T-cell (primary cell): ENCODE measurements at places on chromosomes 5 and 9.

- no peak for DNase-seq
Observed at GRCh38 chr9:129570450-129571297, 50.2 kb downstream of the C9orf50 start.

DNA sequence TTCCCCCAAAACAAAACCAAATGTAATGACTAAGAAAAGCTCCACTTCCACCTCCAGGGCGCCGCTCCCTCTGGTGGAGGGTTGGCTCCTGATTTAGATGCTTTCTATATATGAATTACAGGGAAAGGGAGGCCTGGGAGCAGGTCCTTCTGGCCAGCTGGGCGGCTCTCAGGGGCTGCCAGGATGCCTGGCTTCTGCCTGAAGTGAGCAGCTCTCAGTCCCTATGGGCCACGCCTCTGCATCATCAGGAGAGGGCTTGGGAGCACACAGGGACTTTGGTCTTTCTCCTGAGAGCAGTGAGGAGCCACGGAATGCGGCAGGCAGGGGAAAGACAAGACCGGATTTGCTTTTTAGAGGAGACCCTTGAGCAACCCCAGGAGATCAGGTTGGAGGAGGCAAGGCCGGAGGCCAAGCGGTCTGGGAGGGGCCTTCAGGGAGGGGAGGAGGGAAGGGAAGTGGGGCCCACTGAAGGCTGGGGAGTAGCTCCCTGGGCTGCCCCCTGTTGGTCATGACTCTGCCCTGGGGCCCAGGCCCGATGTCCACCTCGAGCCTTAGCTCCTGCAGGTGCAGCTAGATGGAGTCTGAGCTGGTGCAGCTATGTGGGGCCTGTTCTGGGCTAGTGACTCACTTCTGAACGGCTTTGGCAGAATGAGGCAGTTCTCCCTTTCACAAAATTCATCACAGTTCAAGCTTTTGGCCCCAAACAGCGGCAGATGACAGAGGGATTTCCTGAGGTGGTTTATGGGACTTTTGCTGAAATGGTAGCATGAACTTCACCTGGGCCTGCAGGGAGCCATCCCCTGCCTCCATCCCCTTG lies 11.3 kb upstream of the GRHPR start:
- no peak for DNase-seq

DNA sequence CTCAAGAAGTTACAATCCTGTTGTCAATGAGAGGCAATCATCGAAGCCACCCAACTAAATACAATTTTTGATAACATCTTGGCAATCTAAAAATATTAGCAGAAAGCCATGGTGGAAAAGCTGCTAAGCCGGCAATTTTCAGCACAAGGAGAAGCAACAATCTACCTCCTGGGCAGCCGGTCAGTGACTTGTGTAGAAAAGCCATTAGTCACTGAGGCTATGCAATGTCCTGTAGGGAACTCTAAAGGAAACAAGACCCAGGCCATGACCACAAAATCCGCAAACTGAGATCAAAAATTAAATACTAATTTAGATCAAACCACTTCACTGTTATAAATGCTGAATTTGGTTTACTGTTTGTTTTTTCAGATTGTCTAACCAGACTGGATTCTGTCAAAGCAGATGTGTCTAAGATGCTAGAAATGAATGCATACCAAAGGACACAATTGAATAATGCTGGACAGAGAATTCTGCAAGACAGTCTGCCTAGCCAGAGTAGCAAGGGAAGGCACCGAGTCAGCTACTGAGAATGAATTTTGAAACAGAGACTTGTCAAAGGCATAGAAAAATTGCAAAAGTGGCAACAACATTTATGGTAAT lies 384.8 kb downstream of the PRELID2 start:
- DNase-seq = no peak

DNA sequence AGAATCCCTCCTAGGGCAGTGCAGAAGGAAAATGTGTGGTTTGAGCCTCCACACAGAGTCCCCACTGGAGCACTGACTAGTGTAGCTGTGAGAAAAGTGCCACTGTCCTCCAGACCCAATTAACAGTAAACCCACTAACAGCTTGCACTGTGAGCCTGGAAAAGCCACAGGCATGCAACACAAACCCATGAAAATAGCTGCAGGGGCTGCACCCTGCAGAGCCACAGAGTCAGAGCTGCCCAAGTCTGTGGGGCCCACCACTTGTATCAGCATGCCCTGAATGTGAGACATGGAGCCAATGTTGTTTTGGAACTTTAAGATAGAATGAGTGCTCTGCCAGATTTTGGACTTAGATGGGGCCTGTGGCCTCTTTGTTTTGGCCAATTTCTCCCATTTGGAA lies 119.8 kb upstream of the CDH9 start:
- no peak for DNase-seq

DNA sequence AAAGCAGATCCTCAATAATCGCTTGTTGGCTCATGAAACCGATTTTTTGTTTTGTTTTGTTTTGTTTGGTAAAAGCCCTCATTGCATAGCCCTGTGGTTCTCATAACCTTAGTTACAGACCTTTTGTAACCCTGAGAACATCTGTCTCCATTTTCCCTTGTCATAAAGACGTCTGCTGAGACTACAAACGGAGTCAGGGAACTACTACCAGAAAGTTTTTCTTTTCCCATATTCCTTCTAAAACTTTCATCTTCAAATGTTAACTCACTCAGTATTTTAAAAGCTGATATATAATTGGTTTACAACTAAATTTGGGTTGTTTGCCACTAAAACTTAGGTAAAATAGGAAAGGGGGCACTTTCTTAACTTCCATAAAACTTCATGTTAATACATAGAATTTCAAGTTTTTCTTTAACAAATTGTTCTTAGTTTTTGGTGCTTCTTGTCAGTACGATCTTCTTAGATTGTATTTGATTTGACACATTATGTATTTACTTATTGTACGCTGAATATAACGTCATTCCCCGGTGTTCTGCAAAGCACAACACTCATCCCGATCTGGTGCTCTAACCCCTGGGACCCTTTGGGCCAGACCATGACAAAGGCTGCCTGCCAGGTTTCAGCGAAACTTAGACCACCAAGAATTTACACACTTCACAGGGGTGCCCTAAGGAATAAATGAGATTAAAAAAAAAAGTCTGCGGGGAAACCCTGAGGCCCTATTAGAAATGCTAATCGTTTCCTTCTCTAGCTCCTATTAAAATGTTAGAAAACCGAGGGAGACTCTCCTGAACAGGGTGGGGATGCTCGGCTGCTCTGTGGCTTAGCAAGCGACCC lies 1.1 kb upstream of the ANP32B start:
- no peak for DNase-seq

DNA sequence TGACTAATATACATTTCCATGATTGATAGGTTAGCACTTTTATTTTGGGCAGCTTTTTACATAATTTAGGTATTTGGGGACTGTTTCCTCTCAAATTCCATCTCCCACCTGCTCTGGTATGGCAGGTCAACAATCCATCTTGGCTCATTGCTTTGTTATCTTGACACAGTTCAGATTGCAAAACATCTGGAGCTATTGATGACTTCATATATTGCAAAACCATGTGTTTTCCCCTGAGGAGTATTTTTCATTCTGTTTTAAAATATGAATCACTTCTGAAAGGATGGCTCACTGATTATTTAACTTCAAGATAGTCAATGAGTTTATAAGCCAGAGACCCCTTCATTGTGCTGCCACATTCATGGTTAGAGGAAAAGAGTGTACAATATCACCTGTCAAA lies 1206.0 kb upstream of the C9orf72 start:
- DNase-seq = no peak

- DNase-seq = no peak
Observed at GRCh38 chr5:142000173-142000572, 12.7 kb downstream of the GNPDA1 start.

- no peak for DNase-seq
Observed at GRCh38 chr5:155839251-155840037, 487.5 kb upstream of the SGCD start.

DNA sequence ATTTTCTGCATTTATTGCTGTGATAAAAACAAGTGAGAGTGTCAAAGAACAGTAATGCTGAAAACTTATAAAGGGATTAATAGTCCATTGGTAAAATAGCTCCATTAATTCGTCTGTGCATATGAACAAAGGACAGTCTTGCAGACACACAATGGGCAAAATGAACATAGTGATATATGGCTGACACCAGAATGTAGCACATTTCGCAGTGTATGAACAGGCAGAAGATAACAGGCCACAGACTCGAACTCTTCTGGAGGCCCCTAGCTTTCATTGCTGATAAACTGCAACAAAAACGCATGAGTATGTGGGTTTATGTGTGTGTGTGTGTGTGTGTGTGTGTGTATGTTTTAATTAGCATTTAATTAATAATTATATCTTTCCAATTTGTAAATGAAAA lies 354.8 kb downstream of the TAF11L14 start:
- no peak for DNase-seq

DNA sequence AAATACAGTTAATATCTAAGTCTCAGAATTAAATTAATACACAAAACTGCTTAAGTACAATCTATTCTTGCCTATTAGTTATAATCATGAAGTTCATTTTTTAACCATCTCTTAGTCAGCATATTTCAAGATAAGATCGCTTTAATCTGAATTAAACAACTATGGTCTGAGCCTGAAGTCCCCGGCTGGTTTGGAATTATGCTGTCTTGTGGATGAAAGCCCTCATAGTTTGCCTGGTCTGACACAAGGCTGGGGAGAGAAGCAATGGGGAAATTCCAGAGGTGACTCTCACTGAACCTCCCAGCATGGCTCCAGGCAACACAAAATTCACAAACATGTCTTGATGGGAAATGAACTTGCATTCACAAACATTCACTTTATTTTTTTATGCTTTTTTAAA lies 28.0 kb upstream of the GRAMD2B start:
- DNase-seq = no peak

- DNase-seq = no peak
Observed at GRCh38 chr5:174549254-174549653, 175.1 kb upstream of the MSX2 start.

GRCh38 chr9:93079371-93079770 lies 16.6 kb upstream of the CARD19 start:
- DNase-seq = no peak

- no peak for DNase-seq
Observed at GRCh38 chr5:164376843-164377242, 871.4 kb downstream of the MAT2B start.

GRCh38 chr5:98282521-98282920 lies 490.9 kb upstream of the RGMB start:
- DNase-seq = no peak

DNA sequence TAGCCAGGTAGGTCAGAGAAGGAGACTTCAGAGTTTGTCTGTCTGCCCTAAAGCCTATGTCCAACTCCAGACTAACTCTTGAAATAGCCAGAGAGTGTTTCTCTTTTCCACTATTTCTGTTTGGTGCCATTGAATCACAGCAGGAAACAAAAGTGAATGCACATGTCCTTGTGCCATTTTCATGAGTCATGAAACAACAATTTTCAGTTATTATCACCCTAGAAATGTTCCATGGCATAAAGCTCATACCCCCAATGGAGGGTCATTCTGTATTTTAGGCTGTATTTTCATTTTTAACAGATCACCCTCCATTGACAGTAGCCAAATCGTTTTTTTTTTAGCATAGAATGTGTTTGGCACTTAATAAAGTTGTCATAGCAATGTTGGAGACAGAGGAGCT lies 124.7 kb downstream of the PAPPA start:
- no peak for DNase-seq

DNA sequence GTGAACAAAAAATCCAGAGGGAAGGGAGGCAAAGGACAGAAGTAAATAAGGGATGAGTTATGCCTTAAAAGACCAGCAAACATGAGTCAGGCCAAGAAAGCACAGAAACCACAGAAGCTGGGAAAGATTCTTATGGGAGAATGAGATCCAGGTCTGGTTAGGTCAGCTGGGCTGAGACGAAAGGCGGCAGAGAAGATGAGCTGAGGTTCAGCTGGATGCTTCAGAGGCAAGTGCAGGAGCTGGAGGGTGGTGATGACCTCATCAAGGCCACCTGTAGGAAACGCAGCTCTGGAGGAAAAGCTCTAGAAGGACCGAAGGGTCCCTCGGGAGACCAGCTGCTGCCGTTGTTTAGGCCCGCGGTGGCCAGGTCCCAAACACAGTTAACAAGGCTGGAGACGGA lies 152.0 kb downstream of the MYO10 start:
- no peak for DNase-seq

DNA sequence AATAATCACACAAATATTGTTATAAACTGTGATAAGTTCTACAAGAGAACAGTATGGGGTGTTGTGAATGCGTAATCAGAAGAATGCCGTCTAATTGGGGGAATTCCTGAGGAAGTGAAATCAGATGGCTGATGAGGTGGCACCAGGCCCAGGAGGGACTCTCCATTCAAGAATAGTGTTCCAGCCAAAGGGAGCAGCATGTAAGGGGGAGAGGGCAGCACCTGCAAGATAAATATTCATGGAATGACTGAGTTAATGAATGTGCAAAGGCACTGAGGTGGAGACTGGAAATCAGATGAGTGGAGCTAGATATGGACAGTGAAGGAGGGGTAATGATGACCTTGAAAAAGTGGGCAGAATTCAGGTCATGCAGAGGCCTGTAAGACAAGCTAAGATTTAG lies 250.6 kb downstream of the ARRDC3 start:
- no peak for DNase-seq

GRCh38 chr9:118281772-118282171 lies 577.6 kb downstream of the TLR4 start:
- no peak for DNase-seq

DNA sequence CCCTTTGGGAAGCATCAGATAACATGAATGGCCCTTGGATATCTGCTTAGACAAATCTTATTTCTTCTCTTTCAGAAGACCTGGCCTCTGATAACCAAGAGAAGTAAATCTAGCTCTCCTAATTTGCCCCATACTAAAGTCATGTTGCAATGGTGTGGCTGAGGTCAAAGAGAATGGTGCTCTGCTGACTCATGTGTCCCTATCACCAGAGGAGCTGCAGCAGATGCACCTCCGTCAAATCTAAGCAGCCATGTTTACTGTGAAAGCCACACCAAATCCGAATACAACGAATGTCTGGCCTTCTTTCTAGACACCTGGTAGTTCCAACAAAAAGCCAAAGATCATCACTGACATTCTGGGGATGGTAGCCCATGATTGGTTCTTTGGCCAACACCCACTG lies 23.2 kb downstream of the RETREG1 start:
- no peak for DNase-seq

DNA sequence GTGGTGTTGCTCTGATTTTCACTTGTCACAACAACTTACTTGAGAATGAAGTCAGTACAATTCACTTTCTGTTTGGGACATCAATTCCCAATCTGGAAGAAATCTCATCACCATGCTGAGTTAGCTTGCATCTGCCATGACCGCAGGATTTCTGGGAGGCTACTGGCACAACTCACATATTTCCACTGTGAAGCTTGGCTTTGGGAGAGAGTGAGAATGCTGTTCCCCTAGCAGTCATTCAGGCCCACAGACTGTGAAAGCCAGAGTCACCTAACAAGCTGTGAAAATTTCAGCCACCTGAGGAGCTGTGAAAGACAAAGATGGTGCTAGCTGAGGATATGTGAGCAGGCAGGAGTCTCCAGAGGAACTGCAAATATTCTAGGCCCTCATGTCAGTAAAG lies 365.2 kb upstream of the TUSC1 start:
- no peak for DNase-seq

GRCh38 chr5:57007344-57007743 lies 55.4 kb upstream of the MIER3 start:
- no peak for DNase-seq

GRCh38 chr9:89871871-89872331 lies 267.1 kb downstream of the GADD45G start:
- DNase-seq = no peak

GRCh38 chr9:73065439-73065838 lies 86.2 kb upstream of the ANXA1 start:
- no peak for DNase-seq
